Ascending aorta (tissue), 2 donors: ENCODE measurements at places on chromosomes 1 and 21.

DNA sequence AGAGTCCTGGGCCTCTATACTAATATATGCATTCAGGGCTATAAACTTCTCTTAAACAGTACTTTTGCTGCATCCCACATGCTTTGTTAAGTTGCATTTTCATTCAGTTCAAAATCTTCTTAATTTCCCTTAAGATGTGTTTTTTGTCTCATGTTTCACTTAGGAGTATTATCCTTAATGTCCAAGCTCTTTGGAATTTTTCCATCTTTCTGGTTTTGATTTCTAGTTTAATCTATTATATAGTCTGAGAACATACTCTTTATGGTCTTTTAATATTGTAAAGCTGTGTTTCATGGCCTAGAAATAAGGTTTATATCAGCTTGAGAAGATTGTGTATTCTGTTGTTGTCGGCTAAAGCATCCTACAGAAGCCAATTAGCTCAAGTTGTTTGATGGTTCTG is 1041.8 kb downstream of the PLA2G4A start:
- no peaks in the 10 kb centered on the region for H3K27me3 ChIP-seq
- no peak for DNase-seq
- no peak overlapping the region for H3K27ac ChIP-seq
- no peak overlapping the region for H3K4me3 ChIP-seq
- H3K4me1 ChIP-seq, result no peaks in the 10 kb centered on the region

GRCh38 chr1:155858800-155859233 is 550 bp upstream of the SYT11 start:
- peak overlapping the region; percentile 98 for H3K27ac ChIP-seq
- H3K4me3 ChIP-seq, result peak overlapping the region; percentile 68
- H3K36me3 ChIP-seq, result peaks cover 9% of the 10 kb centered on the region
- peak; percentile 77 for DNase-seq

DNA sequence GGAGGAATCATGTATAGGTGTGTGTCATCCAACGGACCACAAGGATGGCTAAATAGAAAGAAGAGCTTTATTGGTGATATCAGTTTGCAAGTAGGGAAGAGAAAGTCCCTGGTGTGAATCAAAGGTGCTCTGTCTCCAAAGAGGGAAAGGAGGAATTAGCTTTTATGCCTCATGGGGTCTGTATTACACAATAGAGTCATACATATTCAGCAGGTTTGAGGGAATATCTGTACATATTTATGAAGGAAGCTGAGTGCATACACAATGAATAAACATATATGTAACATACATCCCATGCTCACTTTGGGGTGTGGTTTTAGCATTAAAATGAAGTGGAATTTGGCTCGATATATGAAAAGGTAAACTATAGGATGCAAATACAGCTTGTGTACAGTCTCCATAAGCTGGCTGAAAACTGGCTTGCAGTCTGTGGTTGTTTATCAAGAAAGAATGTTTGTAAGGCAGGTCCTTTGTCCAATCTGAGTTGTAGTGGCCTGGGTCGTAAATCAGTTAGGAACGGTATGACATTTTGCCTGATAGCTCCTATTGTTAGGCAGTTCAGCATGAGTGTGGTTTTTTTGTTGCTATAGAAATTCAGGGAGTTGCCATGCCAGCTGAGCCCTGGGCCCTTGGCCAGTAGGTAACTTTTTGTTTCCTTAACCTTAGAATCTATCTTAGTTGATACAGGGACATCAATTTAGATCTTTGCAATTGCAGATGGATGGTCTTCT is 198.0 kb upstream of the ZP4 start:
- H3K4me3 ChIP-seq, result no peak overlapping the region
- no peaks in the 10 kb centered on the region for H3K4me1 ChIP-seq
- H3K36me3 ChIP-seq, result no peaks in the 10 kb centered on the region
- no peak for DNase-seq

DNA sequence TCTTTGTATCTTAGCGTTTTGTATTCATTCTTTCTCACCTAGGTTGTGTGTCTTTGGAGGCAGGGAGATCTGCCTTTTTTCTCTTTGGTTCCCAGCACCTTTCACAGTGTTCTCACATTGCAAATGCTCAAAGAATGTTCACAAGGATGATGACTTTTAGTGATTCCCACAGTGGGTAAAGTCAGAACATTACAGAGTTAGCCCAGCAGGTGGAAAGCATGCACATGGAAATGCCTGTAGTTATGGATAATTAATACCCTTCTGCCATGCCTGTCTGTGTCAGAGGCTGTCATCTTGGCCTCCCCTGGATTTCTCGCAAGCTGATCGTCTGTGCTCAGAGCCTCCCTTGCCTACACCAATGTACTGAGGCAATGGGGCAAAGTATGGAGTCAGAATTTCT is 458.9 kb downstream of the LMO4 start:
- H3K27me3 ChIP-seq, result no peaks in the 10 kb centered on the region
- H3K4me3 ChIP-seq, result no peak overlapping the region
- no peak for DNase-seq

- peak overlapping the region; percentile 67 for H3K27ac ChIP-seq
- H3K36me3 ChIP-seq, result no peaks in the 10 kb centered on the region
- no peaks in the 10 kb centered on the region for H3K27me3 ChIP-seq
- peaks cover 14% of the 10 kb centered on the region for H3K4me1 ChIP-seq
These were observed 23.0 kb downstream of the ACTA1 start for GRCh38 chr1:229410692-229411433.

- H3K27ac ChIP-seq, result no peak overlapping the region
- no peaks in the 10 kb centered on the region for H3K36me3 ChIP-seq
These were observed 138.6 kb downstream of the SLC44A5 start for GRCh38 chr1:75472089-75472970.

DNA sequence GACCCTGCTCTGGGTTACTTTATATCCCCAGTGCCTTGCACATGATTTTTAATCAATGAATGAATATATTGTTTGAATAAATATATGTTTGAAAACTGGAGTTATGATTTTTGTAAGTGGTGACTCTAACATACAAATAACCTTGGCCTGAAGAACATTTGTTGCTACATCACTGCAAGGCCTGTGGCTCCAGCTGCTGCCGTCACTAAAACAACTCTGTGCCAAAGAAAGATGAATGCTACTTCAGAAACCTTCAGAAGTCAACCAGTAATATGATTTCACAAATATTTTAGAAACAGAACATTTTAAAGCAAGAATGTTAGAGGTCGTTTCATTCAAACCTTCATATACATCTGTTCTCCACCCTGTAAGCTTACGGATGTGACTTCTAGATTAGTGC is 60.6 kb upstream of the SEC16B start:
- H3K4me3 ChIP-seq, result no peak overlapping the region
- no peaks in the 10 kb centered on the region for H3K36me3 ChIP-seq
- no peaks in the 10 kb centered on the region for H3K4me1 ChIP-seq
- no peaks in the 10 kb centered on the region for H3K27me3 ChIP-seq
- H3K27ac ChIP-seq, result no peak overlapping the region
- no peak for DNase-seq

DNA sequence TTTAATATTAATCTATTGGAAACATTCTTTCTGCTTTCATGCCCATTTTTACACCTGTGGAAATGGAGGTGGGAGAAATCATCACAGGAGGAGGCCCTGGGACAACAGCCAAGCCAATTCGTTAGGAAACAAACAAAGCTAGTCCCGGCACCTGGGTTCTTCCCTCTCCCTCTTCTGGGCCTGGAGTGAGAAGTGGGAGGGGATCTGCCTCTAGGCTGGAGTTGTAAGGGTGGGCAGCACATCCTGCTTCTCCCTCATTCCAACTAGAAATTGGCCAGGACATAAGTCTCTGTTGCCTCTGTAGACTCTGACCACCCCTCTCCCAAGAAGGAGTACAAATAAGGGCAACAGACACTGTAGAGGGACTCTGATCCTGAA is 20.2 kb upstream of the ERO1B start:
- no peaks in the 10 kb centered on the region for H3K36me3 ChIP-seq
- H3K27me3 ChIP-seq, result no peaks in the 10 kb centered on the region
- H3K4me1 ChIP-seq, result no peaks in the 10 kb centered on the region
- no peak overlapping the region for H3K4me3 ChIP-seq
- no peak overlapping the region for H3K27ac ChIP-seq

DNA sequence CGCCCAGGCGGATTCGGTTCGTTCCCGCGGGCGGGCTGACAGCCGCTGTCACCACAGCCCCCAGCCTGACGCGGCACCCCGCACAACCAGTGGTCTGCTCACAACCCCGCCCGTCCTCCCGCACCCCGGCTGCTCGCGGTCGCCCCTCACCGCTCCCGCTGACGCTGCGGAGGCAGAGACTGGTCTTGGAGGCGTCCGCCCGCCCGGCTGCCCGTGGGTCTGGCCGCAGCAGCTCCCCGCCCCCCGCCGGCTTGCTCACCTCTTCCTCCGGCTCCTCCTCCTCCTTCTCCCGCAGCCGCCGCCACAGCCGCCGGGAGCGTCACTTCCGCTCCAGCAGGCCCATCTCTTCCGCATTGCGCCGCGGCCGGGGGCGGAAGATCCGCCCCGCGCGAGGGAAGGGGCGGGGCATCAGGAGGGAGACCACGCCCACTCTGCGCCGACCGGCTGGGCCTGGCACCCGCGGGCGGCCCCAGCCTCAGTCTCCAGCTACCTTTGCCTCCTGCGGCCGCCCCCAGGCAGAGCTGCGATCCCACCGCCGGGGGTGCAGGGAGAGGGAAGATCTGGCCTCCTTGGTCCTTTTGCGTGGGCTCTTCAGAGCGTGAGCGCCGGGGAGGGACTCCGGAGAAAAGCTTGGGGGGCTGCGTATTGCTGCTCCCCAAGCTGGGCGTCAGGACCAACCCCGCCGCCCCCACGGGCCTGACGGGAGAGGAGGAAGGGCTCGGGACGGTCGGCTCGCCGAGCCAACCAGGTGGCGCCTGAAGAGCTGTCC is at the start of gene SYNJ1:
TSS of gene SYNJ1 (minus strand) at position 327 of the 769 bp plus-strand sequence. CDS start 1,118 bp downstream, outside the sequence.
- peak within 1 kb of the TSS; percentile 96 for H3K4me3 ChIP-seq
- peaks cover 22% of the 10 kb centered on the region for H3K4me1 ChIP-seq
- H3K36me3 ChIP-seq, result no peaks in the 10 kb centered on the region

- H3K36me3 ChIP-seq, result no peaks in the 10 kb centered on the region
- DNase-seq, result no peak
- no peaks in the 10 kb centered on the region for H3K27me3 ChIP-seq
These were observed 432.3 kb downstream of the LRRIQ3 start for GRCh38 chr1:73765551-73766233.

- H3K27ac ChIP-seq, result no peak overlapping the region
- H3K4me1 ChIP-seq, result no peaks in the 10 kb centered on the region
- peaks cover 10% of the 10 kb centered on the region for H3K36me3 ChIP-seq
- H3K27me3 ChIP-seq, result no peaks in the 10 kb centered on the region
- no peak overlapping the region for H3K4me3 ChIP-seq
These were observed 35.8 kb upstream of the PODN start for GRCh38 chr1:53026254-53026653.

DNA sequence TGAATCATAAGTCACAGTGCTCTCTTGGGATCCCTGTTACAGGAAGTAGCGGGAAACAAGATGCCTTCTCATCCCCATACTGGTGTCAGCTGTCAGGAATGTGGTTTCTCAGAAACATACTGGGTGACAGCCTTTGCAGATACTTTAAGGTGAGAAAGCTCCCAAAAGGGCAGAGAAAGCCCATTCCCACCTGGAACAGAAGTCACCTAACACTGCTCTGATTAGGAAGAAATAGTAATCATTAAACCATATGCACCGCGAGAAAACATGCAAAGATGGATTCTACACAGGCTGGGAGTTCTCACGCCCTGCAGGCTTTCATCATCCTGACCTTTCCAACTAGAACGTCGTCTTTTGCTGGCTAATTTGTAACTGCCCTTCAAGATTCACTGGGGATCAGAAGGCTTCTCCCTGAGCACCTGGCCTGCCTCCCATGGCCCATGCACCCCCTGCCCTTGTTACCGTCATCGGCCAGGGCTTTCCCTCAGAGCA is 46.2 kb upstream of the SLC44A3 start:
- no peak overlapping the region for H3K27ac ChIP-seq
- no peak overlapping the region for H3K4me3 ChIP-seq
- H3K27me3 ChIP-seq, result no peaks in the 10 kb centered on the region
- no peaks in the 10 kb centered on the region for H3K4me1 ChIP-seq
- no peaks in the 10 kb centered on the region for H3K36me3 ChIP-seq

DNA sequence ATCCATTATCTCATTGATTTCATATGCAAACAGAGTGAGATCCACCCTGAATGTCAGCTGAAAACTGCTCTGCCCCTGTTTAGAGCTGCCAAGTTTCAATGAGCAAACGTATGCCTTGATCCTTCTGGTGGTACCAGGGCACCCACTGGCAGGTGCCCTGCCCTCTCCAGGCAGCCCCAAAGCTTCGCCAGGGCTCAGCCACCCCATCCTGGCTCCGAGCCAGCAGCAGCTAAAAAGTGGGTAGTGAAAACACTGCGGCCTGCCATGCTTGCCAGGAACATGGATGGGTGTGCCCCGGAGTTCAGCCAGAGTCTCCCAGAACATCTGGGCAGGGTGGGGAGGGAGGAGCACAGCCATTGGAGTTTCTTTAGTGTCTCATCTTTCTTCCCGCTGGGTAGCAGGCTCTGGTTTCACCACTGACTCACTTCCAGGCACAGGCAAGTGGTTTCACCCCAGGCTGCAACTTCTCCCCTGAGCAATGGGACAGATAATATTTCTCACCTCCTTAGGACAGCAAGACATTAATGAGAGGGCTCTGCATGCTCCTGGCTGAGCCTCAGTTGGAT is 8.1 kb upstream of the LMX1A start:
- H3K27ac ChIP-seq, result no peak overlapping the region
- no peaks in the 10 kb centered on the region for H3K36me3 ChIP-seq
- no peak for DNase-seq
- H3K27me3 ChIP-seq, result no peaks in the 10 kb centered on the region
- no peak overlapping the region for H3K4me3 ChIP-seq

DNA sequence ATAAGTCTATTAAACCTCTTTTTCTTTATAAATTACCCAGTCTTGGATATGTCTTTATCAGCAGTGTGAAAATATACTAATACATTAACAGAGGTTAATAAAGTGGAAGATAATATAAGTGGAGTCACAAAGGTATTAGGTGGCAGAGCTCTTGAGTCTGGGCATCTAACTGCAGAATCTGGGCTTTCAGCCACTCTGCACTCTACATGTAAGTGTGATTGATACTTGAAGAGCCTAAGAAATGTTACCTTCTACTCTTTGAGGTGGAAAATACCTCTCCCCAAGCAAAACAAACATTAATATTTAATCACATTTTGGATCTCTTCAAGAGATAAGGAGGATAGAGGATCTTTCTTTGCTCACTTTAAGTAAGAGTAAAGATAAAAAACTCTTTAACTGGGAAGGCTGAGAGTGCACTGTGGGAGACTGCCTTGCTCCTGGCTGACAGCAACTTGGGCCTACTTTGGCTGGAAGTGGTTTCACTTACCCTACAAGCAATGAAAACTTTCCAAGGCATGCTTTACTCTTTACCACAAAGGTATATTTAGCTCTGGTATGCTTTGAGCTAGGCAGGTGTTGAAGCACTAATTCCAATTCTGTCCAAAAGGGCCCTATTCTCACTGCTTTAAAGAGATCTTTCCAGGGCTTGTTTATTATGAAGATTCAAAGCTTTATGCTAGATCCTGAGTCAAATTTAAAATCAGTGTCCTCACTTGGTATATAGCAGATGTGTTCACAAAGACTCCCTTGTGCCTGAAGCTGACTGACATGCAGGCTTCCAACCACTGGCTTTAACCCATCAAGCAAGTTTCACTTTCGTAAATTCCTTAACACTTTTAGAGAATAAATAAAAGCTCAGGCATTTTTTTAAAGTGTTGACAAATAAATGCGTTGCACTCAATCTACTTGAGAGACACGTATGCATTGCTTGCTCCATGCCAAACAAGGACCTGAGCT is 245.3 kb upstream of the ZP4 start:
- no peaks in the 10 kb centered on the region for H3K27me3 ChIP-seq
- no peak overlapping the region for H3K27ac ChIP-seq
- H3K4me3 ChIP-seq, result no peak overlapping the region
- DNase-seq, result no peak
- no peaks in the 10 kb centered on the region for H3K36me3 ChIP-seq
